ENCODE measurements at places on chromosomes 7 and 10.

GRCh38 chr10:28811639-28812349 lies 134.5 kb downstream of the BAMBI start:
- DNase-seq = no peak

GRCh38 chr10:100978901-100979195 lies 8.4 kb downstream of the MRPL43 start:
- DNase-seq = no peak

DNA sequence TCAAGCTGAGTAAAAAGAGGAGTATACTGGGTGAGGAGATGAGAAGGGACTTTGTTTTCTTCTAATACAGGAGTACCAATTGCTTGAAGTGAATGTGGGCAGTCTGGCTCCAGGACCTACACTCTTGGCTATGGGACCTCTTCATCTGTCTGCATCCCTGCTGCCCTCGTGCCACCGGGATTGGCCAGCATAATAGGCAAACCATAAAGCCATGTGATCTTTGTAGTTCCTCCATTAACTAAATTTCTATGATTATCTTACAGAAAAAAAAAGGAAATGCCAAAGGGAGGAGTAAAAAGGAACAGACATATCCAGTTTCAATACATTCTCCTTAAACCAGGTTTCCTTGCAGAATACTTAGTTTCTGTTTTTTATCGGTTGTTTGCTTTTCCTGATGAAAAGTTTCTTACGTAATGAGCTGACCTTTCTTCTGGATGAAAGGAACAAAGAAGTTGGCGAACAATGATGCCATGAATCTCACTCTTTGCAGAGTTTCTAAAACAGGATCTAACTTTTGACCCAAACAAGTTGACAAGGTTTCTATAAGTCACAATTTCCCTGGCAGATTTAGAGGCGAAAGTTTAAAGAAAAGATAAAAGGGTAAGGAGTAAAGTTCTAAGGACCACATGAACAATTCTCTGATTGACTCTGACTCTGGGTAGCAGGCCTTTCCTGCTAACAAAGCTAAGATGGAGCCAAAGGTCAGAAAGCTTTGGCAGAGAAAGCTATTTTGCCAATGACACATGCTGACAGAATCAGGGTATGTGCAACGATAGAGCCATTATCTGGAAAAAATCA lies 54.1 kb downstream of the LAMB1 start:
- DNase-seq = no peak

- DNase-seq = no peak
These were observed 31.1 kb upstream of the LRRN3 start for GRCh38 chr7:111059833-111060232.

DNA sequence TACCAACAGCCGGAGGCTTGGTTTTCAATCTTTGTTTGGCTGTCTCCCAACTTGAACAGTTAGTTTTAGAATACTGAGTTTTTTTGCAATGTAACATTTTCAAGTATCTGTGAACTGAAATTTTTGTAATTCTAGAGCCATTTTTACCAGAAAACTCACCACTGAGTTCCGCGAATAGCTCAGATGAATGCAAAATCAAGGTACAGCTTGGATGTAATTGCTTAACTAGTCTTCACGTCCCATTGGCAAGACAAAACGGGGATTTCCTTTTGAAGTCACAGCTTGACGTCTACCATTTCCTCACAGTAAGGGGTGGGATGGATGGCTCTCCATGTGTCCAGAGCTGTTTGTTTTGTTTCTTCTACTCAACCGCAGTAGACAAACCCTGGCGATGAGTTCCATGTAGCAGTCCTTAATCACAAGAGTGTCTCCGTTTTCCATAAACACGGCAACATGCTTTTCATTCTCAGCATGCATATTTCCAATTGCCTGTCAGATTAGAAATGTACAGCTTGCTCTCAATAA lies 55.8 kb upstream of the FGFR2 start:
- no peak for DNase-seq

GRCh38 chr7:47485640-47486435 lies 96.1 kb downstream of the TNS3 start:
- no peak for DNase-seq

GRCh38 chr10:76055963-76056362 lies 624.5 kb downstream of the LRMDA start:
- DNase-seq = no peak

DNA sequence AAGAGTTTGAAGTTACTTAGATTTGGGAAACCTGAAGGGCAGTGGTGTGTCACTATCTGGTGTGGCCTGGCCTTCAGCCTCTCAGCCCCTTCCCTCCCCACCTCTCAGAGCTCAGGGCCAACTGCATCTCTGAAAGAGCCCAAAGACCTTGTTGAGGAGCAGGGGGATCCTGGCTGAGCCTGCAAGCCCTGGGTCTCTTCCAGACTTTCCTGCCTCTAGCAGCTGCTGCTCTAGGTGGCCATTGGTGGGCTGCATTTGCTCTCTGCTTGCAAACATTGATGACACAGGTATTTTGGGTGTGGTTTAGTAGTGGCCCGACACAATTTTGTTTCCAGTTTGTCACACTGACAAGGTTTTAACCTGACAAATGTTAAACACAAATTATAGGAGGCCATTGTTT lies 3.1 kb upstream of the UPP1 start:
- DNase-seq = no peak

- DNase-seq = no peak
These were observed 45.5 kb downstream of the VOPP1 start for GRCh38 chr7:55526770-55527169.

DNA sequence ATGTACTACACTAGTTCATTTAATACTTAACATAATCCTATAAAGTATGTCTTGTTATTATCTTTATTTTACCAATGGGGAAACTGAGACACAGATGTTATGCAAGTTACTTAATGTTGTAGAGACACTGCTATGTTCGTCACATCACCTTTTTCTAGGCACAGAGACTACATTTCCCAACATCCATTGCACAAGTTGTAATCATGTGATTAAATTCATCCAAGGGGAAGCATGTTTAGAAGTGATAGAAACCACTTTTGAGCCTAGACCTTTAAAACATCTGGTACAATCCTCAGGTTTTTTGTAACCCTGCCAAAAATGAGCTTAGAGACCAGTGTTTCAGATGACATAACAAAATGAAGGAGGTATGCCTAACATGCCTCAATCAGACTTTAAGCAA lies 386.8 kb upstream of the HPS1 start:
- DNase-seq = no peak

DNA sequence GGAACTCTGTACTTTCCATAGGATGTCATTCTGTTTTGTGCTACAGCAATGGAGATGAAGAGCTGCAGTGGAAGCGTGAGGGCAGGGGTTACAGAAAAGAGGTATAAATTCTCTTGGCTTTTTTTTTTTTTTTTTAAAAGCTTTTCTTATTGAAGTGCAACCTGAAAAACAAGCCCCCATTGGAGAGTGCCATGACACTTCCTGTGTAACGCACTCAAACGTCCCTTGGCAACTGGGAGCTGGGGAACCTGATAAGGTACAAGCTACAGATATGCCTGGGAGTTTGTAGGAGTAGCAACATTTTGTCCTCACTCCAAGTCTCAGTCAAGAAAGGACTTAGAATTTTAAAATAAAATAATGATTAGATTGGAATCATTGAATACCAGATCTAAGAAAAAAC lies 512.1 kb downstream of the RPS24 start:
- no peak for DNase-seq

DNA sequence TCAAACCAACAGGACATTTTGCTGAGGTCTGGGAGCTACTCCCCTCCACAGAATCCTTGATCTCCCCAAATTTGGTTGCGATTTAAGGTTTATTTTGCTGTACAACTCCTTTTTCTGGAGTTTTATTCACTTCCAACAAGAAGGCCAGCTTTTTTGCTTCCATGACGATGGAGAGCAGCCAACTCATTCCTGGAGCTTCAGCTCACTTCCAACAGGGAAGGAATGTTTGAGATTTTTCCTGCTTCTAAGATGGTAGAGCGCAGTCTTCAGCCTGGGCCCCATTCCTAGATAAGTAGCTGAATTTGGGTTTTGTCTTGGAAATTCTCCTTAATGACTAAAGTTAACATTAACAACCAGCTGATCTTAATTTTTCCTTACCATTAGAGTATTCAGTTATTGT lies 30.9 kb upstream of the CREB3L2 start:
- no peak for DNase-seq

DNA sequence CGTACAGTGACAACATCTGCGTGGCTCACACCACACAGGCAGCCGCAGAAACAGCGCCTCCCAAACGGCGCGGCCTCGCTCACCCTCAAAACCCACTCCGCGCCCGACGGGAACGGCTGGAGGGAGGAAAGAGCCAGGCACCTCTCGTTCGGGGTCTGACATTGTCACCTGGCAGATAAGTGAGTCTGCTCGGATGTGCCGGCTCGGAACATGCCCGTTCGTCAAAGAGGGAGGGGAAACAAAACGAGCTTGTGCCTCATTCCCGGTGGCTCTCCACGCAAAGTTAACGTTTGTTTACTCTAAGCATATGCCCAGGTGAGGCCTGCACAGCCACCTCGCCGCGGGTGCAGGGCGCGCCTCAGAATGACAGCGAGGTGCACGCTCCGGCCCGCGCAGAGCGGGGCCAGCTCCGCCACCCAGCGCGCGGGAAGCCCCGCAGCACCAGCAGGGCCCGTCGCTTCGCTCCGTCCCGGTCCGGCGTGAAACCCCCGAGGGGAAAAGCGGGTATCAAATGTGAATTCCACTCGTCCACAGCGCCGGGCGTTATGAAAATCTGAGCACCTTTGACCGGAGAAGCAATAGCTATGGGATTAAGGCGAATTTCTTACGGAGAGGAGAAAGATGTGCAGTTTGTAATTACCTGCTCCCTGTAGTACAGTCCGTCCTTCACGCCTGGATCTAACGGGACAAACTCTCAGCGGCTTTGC lies 13.1 kb downstream of the CNPY1 start:
- DNase-seq = no peak

DNA sequence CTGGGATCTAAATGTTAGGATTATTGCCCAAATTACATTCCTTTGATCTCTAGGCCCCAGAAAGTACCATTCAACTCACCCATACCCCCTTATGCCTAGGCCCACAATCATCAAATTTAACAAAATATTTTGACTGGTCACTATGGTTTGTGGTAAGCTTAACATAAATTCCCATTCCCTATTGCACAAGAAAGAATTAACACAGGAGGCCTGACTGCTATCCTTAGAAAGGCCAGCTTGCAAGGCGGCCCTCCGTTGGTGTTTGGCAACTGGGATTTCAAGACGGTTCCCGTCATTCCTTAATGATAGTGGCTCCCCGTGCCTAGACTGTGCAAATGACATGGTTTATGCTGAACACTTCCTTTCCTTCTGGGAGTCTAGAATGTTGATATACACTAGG lies 29.6 kb downstream of the ARHGAP21 start:
- DNase-seq = no peak

DNA sequence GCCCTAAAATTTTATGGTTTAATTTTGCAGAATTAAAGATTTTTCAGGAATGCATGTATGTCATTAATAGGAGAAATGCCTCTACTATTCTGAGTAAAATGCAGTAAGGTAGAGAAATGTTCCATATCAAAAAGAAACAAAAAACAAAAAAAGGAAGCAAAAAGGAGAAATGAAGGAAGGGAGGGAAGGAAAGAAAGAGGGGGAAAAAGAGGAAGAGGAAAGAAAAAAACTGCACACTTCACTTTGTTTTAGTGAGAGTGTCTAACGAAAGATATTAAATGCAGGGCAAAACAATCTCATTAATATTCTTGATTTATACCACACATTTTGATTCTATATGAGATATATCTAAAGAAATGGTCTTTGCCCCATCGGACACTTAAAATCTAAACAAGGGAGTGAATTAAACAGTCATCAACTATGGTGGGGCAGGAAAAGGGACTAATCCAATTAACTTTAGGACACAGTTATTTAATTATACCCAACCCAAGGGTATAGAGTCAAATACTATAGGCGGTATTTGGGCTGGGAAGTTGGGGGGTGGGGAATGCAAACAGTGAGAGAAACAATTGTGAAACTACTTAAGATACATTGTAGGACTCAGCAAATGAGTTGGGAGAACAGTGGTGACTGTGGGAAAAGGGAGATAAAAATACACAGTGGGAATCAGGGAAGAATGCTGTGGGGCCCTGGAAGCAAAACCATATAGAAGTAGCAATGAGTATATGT lies 27.0 kb downstream of the IMMP2L start:
- no peak for DNase-seq

DNA sequence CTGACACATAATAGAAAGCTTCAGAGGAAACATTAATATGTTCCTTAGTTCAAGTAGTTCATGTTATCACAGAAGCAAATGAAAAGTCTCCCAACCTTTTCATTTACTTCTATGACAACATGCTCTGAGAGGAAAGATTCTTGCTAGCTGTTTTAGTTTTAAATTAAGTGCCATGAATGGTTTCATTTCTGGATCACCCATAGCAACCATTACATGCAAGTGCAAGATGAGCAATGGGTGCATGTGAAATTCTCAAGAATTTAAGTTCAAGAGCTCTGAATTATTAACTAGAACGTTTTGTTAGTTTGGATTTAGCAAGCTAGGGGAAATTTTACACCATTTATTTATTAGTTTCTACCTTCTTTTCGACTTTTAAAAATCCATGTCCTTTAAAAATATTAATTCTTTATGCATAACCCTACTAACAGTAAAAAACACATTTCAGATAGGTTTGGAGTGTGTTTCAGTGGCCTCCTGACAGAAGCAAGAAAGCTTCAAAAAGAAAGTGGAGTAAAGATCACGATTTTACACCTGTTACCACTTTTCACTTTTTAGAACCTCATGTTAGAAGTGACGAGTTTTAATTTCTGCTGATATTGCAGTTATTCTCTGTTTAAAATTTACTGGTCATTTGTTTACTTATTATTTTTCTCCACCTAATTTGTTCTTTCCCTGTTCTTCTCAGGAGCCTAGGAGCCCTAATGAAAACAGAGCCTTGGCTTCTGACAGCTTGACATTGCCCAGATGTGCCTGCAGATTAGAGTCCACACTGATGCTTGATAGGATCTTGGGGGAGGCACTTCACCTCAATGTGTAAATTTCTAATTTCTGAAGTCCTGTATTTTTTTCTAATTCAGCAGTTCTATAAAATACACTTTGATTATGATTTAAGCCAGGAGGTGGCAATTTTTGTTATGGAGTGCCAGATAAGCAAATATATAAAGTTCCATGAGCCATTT lies 995.3 kb upstream of the PHF14 start:
- no peak for DNase-seq

- DNase-seq = no peak
These were observed 109.0 kb upstream of the PRKCQ start for GRCh38 chr10:6689036-6689435.

Measured in stimulated activated CD8-positive, alpha-beta memory T cell treated with anti-CD3 and anti-CD28 coated beads, Interleukin-4, amount 100 ng/mL, for 24 hours (primary cell).